ENCODE measurements at places on chromosomes 11 and 22.

DNA sequence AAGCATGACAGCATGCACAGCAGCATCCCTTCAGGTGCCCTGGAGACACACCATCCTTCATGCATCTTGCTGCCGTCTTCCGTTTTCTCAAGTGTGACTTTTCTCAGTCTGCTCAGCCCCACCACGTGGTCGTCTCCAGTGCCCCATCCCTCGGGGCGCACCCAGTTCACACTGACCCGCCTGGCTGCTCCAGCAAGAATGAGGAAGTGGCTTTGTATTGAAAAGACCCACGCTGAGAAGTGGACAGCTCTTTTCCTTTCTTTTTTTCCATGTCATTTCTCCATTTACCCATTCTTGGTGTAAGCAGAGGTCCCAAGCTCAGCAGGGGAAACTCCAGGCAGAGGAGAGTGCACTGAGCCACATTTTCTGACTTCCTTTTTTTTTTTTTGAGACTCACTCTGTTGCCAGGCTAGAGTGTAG lies 14.5 kb downstream of the SERPINH1 start:
- no peak for DNase-seq

DNA sequence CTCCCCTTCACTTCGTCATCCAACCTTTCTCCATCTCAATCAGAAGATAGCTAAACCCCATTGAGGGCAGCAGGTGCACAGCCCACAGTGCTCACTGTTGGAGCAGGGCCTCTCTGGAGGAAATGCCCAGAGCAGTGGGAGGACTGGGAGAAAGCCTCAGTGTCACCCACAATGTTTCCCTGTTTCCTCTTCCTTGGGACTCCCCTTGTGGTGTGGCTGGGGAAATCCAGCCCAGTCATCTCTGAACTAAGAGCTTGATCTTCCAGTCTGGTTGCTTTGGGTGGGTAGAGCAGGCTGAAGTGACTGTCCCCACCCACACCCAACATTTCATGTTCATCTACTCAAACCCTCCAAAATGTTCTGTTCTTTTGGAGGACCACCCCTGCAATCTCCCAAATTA lies 29.8 kb upstream of the EED start:
- no peak for DNase-seq

DNA sequence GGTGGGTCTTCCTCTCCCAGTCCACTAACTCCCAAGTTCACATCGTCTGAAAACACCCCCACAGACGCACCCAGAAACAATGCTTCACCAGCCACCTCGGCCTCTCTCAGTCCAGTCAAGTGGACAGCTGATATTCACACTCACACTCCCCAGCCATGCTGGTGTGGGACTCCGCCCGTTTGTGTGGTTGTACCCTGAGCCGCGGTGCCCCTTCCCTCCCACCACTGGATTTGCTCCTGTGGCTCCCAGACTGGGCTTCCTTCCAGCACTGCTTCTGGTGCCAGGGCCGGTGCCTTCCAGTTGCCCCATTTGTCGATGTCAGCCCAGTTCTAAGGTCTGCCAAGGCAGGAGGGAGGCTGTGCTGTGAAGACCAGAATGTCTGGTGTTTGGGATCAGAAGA lies 37.9 kb upstream of the PLET1 start:
- DNase-seq: no peak

DNA sequence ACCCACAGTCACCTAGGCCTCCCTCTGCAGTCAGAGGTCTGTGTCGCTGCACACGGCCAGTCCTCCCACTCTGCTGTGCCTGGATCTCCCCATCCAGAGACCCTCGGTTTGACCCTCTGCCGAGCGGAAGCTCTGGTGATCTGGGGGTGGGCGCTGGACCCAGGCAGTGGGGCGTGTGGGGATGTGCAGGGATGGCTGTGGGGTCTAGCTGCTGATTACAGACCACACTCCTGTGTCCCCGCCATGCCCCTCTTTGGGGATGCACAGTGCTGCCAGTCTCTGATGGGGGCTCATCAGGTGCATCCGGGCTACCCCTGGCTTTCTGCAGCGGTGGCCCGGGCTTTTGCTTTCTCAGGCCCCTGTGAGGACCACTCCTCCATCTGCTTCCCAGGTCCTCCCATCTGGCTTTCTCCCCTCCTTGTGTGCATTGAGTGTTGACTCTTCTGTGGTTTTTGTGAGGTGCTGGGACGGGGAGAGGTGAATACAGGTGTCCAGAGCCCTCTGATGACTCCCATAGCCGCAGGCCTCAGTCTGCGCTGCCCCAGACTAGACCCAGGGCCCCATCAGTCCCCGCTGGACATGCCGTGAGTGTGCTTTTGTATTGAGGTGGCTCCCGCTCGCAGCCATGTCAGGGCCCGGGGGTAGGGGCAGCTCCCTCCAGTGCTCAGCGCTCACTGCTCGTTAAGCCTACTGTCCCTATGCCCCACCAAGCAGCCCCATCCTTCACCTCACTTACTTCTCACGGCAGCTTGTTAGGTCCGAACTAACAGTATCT lies 251.6 kb downstream of the TBC1D22A start:
- DNase-seq: no peak

DNA sequence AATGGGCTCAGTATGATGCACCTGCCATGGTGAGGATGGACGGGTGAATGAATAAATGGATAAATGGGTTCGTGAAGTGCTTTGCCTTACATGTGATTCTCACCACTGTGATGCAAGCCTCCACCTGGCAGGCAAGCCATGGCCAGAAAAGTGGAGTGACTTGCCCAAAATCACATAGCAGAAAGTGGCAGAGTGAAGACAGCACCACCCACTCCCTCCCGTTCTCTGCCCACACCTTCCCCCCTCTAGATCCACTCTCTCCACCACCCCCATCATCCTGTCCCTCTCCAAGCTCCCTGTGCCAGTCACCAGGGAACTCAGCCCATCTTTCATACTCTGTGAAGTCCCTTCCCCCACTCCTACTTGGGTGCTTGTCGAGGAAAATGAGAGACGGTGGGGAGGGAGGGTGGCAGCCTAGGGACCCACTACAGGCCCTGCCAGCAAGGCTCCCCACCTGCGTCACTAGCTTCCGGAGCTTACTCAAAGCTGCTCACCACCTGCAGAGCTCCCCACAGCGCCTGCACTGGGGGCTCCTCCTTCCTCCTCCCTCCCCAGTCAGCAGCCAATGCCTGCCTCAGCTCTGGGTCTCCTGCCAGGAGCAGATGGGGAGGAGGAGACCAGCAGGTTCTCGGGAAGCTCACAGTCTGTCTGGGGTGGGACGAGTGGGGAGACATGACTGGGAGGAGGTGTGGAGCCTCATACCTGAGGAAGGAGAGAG lies 82.3 kb downstream of the PDE2A start:
- no peak for DNase-seq

DNA sequence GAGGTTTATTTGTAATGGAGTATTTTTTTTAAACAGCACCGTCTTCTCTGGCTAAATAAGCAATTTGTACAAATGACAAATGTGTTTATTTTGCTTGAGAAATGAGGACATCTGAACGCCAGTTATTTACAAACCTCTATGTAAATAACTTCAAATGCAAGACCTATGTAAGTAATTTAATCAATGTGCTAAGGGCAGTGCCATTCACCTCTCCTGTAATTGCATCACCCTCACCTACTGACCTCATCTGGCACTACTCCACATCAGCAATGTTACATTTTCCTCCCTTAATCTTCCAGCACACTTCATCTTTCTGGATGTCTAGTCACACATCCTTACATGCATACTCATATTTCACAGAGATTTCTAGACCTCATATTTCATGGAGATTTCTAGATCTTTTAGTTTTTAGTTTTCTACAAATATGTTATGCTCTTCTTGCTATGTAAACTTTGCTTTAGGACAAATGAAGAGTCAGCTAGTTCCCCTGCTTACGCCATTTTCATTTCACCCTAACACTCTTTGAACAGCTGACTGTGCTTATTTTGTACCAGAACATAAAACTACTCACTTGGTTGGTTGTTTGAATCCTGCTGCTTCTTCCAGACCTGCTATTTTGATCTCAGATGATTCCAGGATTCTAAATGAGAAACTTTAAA lies 238.6 kb downstream of the GRM5 start:
- no peak for DNase-seq

- peak; percentile 15 for DNase-seq
Observed at GRCh38 chr22:32644252-32645100, 157.0 kb upstream of the TIMP3 start.

- no peak for DNase-seq
Observed at GRCh38 chr11:70672991-70673653, 274.8 kb downstream of the CTTN start.

DNA sequence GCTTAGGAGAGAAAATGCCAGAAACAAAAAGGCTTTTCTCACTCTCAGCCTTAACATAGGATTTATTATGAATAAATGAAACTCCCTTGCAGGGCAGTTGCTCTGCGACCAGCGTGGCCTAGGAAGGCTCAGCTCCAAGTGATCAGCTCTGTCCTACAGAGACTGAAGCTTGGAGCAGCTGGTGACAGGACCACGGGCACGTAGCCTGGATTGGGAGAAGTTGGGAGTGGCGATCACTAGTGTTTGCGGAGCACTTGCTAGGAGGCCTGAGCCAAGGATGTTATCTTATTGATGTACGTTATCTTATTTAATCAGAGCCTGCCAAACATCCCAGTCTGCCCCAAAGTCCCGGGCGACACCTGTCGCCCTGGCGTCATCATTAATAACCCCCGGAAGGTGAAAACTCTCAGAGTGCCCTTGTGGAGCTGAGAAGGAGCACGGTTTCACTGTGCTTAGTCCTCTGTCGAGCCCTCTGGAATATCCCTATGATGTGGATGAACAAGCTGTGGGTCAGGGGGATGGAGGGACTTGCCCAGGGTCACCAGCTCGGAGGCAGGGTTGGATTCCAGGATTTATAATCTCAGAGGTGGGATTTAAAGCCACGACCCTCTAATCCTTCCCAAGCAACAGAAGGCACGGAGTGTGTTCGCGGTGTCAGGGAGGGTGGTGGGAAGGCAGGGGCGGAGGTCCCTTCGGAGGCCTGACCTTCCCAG lies 40.8 kb upstream of the SMIM38 start:
- DNase-seq: no peak

DNA sequence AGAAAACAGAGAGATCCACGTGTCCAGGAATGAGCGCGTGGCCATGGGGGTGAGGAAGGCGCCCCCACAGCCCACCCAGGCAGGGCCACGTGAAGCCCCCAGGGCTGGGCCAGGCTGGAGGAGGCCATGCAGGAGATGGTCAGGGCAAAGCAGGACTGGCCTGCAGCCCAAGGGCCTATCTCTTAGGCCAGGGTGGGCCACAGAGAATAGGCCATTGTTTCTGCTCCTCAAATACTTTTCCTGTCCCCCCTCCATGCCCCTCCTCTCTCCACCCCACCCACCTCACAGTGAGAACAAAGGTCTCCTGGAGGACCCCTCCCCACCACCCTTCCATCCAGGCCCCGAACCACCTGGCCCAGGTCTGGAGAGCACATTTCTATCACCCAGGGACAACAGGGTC lies 8.3 kb upstream of the CDC42EP1 start:
- DNase-seq: no peak

DNA sequence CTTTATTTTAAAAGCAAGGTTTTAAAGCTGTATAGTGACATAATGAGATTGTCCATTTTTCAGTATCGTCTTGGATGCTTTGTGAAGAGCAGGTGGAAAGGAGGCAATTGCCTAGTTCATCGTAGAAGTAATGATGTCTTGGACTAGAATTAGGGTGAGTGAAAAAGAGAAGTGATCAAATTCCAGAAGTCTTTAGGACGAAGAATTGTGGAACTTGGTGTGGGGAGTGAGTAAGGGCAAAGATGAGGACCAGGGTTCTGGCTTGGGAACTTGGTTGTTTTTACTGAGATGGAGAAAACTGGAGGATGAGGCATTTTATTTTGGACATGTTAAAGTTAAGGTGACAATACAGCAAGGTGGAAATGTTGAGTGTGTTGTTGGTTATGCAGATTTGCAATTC lies 1.2 kb downstream of the ILK start:
- DNase-seq: no peak

- no peak for DNase-seq
Observed at GRCh38 chr22:22800716-22801115, 86.9 kb upstream of the IGLL5 start.

DNA sequence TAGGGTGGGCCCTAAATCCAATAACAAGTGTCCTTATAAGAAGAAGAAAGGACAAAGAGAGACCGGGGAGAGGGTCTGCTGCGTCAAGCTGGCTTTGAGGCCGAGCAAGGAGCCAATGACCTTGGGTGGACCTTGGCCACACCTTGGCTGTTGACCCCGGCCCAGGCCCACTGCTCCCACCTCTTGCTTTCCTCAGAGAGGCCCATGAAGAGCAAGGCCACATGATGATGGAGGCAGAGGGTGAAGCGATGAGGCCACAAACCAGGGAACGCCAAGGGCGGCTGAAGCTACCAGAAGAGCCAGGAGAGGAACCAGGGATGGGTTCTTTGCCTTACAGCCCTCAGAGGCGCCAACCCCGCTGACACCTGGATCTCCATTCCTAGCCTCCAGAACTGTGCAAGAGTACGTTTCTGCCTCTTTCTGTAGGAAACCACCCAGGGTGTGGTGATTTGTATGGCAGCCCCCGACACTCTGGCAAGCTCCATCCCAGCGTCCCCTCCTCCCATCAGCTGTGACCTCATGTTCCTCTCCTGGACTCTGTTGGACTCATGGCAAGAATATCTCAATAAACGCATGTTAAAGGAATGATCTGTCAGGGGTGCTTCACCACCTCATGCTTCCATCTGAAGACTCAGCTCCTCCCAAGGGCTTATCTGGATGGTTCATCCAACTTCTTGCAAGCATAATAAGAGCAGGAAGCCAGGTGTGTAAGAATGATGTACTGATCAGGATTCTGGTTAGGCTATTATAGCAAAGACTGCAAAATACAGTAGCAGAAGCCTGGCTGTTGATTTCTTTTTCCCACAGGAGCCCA lies 41.6 kb upstream of the LINC01488 start:
- DNase-seq: no peak

GRCh38 chr11:79189055-79189454 lies 251.8 kb downstream of the TENM4 start:
- DNase-seq: no peak

DNA sequence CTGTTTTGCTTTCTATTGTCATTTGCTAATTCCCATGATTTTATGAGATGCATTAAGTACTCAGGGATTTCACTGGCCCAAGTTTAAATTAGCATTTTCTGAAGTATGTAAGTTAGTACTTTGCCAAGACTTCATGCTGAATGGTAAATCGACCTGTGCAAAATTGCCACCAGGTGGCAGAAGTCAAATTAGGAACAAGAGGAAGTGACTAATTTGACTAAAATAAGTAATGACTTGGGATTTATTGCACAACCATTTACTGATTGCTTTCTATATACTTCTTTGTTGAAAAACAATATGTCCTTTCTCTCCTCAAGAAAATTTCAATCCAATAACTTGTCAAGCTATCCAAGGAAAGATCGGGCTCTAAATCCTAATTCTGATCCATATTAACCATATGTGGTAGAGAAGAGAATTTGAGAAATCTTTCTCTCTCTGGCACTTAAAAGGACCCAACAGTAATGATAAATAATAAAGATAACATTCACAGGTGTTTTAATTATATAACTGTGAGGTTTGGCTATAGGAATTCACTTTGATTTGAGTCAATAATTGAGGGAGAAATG lies 253.7 kb upstream of the CHORDC1 start:
- DNase-seq: peak; percentile 72

DNA sequence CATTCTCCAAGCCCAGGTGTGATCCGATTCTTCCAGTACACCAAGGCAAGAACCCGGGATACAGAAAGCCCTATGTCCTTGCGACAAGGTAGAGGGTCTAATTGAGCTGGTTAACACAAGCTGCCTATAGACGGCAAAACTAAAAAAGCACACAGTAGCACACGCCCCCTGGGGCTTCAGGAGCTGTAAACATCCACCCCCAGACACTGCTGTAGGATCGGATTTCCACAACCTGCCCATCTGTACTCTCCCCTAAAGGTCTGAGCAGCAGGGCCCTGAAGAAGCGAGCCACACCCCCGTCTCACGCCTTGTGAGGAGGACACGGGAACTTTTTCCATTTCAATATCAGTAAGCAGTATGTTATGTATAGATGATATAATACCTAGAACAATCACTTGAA lies 624.7 kb downstream of the BUD13 start:
- peak; percentile 51 for DNase-seq
